ENCODE measurements at places on chromosomes 11 and 22. TPM values are rescaled to one million over a fixed set of nuclear protein-coding genes. Genes with fewer than 3 reads are reported as not detected.

DNA sequence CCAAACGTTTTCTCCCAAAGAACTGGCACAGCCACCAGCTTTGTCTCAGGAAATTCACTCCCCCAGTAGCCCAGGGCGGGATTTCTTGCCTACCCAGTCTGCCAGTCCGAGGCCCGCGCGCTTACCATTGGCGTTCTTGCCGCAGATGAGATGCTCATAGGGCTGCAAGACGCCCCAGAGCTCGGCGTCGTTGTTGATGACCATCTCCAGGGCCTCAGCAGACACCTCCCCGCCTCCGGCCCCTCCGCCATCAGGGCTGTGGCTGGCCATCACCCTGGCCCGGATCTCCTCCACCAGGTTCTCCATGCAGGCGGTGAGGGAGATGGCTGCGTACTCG, 1.3 kb downstream of the ABTB2 start:
- H3K4me1 ChIP-seq: peaks cover 61% of the 10 kb centered on the region
- H3K27me3 ChIP-seq: no peaks in the 10 kb centered on the region
- DNase-seq: no peak
- no peak overlapping the region for H3K27ac ChIP-seq

GRCh38 chr11:2312232-2313042, 10.6 kb downstream of the TSPAN32 start:
- no peaks in the 10 kb centered on the region for H3K36me3 ChIP-seq
- peaks cover 28% of the 10 kb centered on the region for H3K27me3 ChIP-seq
- H3K4me1 ChIP-seq: no peaks in the 10 kb centered on the region
- no peak overlapping the region for H3K27ac ChIP-seq

DNA sequence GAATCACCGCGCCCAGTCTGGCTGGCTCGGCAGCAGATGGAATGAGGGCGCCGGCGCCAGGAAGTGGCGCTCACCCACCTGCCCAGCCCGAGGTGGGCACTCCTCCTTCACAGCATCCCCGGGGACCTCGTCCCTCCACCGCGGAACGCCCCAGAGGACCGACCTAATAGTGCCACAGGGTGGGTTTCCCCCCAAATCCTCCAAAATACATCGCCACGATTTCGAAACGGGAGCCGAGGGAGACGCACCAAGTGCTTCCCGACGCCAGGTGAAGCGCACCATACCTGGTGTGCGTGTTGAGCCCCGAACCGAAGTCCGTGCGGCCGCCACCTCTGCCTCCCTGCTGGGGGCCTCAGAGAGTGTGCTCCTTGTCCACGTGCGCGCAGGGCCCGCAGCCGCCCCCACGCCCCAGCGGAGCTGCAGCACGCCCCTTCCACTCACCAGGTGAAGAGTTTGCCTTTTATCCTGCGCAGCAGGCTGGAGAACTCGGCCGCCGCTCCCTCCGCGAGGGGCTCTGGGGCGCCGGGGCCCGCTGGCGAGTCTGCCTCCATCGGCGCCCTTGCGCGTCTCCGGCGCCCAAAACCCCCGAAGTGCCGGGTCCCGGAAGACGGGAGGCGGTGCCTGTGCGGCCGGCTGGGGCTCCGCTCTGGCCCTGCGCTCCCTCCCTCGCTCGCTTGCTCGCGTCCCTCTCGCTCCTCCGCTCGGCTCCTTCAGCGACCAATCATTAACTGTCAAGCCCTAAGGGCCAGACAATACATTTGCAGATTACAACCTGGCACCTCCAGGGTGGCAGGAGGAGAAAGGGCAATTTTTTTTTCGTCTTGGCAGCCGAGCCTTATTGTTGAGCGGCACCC, at the start of gene SLC35F2:
TSS of gene SLC35F2 (minus strand) at position 571 of the 854 bp plus-strand sequence. CDS start at position 551, 20 bp downstream.
- H3K4me1 ChIP-seq: peaks cover 21% of the 10 kb centered on the region
- H3K27me3 ChIP-seq: no peaks in the 10 kb centered on the region
- DNase-seq: peak; percentile 51
- no peak within 1 kb of the TSS for H3K27ac ChIP-seq
- peak within 1 kb of the TSS; percentile 81 for H3K4me3 ChIP-seq
- no peaks in the 10 kb centered on the region for H3K36me3 ChIP-seq

GRCh38 chr22:21939461-21939913, 13.2 kb downstream of the PPM1F start:
- H3K4me1 ChIP-seq: peaks cover 18% of the 10 kb centered on the region
- H3K27me3 ChIP-seq: no peaks in the 10 kb centered on the region
- H3K27ac ChIP-seq: no peak overlapping the region
- H3K4me3 ChIP-seq: no peak overlapping the region
- DNase-seq: no peak
- H3K36me3 ChIP-seq: peaks cover 3% of the 10 kb centered on the region

DNA sequence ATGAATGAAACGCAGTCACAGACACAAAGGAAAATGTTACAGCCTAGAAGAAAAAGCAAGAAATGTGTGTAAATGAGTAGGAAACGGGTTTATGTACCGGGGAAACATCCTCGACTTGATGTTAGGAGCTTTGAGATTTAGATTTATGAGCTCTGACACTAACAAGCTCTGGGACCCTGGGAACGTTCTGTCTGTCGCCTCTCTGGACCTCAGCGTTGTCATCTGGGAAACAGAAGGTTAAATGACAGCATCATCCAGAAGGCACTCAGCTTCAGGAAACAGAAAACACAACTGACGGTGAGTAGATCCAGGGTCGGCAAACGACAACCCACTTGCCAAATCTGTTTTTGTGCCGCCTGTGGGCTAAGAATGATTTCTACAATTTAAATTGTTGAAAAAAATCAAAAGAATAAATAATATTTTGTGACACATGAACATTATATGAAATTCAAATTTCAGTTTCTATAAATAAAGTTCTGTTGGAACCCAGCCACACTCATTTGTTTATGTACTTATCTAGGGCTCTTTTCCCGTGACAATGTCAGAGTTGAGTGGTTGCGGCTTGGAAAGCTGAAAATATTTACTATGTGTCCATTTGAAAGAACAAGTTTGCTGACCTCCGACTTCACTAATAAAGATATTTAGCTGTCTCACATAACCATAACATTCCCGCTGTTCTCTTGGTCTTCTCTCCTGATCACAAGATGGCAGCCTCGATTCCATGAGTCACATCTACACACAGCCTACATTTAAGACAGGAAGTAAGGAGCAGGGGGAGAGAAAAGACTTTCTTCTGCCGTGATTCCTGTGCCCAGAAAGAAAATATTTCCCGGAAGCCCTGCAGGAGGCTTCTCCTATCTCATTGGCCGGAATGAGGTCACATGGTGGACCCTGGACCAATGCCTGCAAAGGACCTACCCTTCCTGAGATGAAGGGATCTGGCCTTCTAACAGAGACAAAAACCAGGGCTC, 47.1 kb upstream of the SYT13 start:
- H3K4me3 ChIP-seq: no peak overlapping the region
- DNase-seq: peak; percentile 15
- no peak overlapping the region for H3K27ac ChIP-seq

Gene RASL10A
- total RNA-seq: 0.22 TPM

GRCh38 chr22:42719656-42720262, 911 bp downstream of the A4GALT start:
- H3K4me1 ChIP-seq: peaks cover 40% of the 10 kb centered on the region
- peak overlapping the region; percentile 64 for H3K4me3 ChIP-seq
- H3K27ac ChIP-seq: no peak overlapping the region

Gene TOMM22
- total RNA-seq: 143 TPM

Gene UBE2L6
- 37.6 TPM for total RNA-seq

GRCh38 chr11:58530236-58530635, 22.3 kb upstream of the OR5B21 start:
- H3K4me3 ChIP-seq: no peak overlapping the region
- H3K27ac ChIP-seq: no peak overlapping the region
- H3K27me3 ChIP-seq: no peaks in the 10 kb centered on the region
- H3K36me3 ChIP-seq: no peaks in the 10 kb centered on the region

Gene TENM4
- total RNA-seq: not detected

DNA sequence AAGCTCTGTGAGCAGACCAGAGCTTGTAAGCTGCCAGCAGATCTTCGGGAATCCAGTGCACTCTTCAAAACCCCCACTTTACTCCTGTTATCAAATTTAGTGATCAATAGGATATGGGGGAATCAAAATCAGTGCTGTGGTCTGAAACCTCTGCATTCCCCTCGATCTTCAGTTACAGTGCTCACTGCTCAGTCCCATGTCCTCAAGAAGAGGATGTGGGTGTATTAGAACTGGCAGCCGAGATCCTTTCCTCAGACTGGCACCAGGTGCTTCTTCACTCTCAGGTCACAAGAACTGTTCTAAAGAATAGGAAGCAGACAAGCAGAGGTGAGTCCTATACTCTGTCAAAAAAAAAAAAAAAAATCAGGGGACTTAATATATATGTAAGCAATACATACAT, 15.3 kb upstream of the MAML2 start:
- H3K4me3 ChIP-seq: no peak overlapping the region
- DNase-seq: no peak
- peaks cover 4% of the 10 kb centered on the region for H3K36me3 ChIP-seq

Gene USP2
- total RNA-seq: 7.2 TPM

DNA sequence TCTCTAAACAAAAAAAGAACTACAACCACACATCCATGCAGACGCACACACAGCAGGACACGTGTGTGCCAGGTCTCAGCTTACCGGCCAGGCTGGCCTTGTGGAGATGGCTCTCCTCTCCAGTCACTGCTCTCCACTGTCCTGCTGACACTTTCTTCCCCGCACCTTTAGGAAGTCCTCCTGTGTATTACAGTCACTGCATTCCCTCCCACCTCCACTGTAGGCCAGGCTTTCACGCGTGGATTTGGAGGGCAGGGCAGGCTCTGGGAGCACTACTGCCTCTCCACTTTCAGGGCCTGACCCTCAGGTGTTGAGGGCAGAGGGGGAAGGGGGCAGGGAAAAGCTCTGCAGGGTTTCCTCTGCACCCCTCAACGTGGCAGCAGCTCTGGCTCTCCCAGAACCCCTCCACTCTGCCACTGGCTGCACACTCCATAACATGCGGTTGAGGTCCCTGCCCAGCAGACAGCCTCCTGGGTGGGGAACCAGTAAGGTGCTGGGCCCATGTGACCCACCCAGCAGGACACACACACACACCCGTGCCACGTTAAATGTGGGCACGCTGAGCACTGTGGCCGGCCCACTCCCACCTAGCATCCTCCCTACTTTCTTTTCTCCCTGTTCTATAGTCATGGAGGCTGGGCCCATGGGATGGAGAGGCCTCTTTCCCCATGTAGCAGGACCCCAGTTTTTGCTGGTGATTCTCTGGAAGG, 107.0 kb upstream of the PITPNB start:
- no peaks in the 10 kb centered on the region for H3K27me3 ChIP-seq
- no peak overlapping the region for H3K27ac ChIP-seq
- DNase-seq: no peak
- no peak overlapping the region for H3K4me3 ChIP-seq
- peaks cover 16% of the 10 kb centered on the region for H3K4me1 ChIP-seq

DNA sequence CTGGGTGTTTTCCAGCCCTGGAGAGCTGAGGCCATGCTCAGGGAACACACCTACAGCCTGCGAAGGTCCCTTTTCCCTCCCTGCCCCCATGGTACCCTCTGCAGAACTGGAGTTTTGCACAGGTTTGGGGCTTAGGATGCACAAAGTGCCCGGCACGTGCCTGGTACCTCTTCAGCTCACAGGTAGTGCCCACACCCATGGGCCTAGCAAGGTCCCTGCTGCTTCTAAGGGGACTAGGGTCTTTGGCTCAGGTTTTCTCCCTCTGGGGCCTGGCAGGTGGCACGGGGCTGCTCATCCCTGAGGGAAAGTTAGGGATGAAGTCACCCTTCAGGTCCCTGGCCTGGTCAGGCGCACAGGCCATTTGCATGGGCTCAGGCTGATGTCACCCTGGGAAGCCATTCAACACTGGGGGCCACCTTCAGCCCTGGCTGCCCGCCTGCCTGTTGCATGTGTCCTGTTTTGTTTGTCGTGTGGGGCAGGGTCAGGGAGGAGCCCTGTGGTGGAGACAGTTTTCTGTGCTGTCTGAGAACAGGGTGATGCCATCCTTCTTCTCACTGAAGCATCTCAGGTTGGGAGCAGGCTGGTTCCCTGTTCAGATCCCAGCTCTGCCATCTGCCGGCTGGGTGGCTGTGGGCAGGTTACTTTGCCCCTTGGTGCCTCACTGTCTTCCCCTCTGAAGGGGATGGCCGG, 68.3 kb upstream of the CRYBB3 start:
- H3K36me3 ChIP-seq: peaks cover 5% of the 10 kb centered on the region
- H3K4me3 ChIP-seq: no peak overlapping the region
- no peak overlapping the region for H3K27ac ChIP-seq
- no peak for DNase-seq
- H3K27me3 ChIP-seq: no peaks in the 10 kb centered on the region
- no peaks in the 10 kb centered on the region for H3K4me1 ChIP-seq

DNA sequence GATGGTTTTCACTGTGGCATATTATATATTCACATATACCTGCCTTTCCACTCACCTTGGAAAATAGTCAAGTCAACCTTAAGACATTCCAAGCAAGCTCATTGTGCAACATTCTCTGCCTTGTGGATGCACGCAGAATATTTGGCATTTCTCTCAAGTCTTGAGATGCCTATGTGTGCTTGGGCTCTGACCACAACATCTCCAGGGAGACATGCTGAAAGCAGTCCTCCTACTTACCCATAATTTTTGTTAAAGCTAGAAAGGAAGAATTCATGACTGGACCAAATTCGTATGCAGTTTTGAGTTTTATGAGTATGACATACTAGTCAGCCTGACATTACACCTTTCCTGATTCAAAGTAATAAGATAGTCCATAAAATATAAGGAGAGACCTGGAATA, 684.0 kb downstream of the OPCML start:
- no peaks in the 10 kb centered on the region for H3K4me1 ChIP-seq
- no peak for DNase-seq
- no peaks in the 10 kb centered on the region for H3K27me3 ChIP-seq

GRCh38 chr11:17581732-17582053, 34.6 kb downstream of the OTOG start:
- H3K36me3 ChIP-seq: no peaks in the 10 kb centered on the region
- no peaks in the 10 kb centered on the region for H3K4me1 ChIP-seq
- H3K27me3 ChIP-seq: peaks cover 4% of the 10 kb centered on the region
- H3K27ac ChIP-seq: no peak overlapping the region

DNA sequence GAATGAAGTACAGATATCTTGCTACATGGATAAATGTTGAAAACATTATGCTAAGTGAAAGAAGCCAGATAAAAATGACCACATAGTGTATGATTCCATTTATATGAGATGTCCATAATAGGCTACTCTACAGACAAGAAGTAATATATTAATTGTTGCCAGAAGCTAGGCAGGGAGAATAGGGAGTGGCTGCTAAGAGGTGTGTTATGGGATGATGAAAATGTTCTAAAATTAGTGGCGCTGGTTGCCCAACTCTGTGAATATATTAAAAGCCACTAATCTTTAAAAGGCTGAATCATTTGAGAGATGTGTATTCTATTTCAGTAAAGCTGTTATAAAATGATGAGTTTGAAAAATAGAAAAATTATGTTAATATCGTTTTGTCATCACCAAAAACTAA, 144.4 kb downstream of the NCAM1 start:
- H3K4me3 ChIP-seq: no peak overlapping the region
- no peaks in the 10 kb centered on the region for H3K4me1 ChIP-seq

Measured in HepG2 (cell line).